ENCODE measurements at places on chromosomes 2 and 18.

DNA sequence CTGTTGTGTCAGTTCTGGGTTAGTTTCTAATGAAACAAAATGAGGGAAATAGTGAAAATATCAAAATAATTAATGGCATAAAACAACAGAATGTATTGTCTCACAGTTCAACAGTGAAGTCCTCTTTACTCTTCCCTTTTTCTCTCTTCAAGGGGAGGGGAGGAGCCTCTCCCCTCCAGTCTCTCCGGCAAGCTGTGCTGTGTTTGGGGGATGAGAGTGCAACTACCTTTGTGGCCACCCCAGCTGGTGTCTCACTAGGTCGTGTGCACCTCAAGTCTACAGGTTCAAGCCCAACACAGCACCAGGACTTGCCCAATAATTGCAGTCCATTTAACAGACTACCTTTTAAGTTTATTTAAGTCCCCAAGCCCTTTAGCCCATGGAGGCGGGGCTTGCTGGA is 271.7 kb upstream of the DOK6 start:
- no peak for DNase-seq

- no peak for DNase-seq
Observed at GRCh38 chr2:3009005-3009404, 368.6 kb downstream of the EIPR1 start.

DNA sequence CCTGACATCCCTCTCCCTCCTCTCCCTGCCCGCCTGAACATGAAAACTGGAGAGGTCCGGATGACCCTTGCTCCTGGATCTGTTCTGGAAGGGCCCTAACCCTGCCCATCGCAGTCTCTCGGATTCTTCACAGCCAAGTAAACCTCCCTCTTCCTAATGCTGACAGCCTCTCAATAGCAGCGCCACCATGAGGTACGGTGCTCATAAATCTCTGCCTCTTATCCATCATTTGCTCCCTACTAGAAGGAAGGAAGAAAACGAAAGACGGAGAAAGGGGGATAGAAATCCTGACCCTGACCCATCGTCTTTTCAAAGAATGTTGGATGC is 257.9 kb downstream of the BCL11A start:
- DNase-seq, result no peak

DNA sequence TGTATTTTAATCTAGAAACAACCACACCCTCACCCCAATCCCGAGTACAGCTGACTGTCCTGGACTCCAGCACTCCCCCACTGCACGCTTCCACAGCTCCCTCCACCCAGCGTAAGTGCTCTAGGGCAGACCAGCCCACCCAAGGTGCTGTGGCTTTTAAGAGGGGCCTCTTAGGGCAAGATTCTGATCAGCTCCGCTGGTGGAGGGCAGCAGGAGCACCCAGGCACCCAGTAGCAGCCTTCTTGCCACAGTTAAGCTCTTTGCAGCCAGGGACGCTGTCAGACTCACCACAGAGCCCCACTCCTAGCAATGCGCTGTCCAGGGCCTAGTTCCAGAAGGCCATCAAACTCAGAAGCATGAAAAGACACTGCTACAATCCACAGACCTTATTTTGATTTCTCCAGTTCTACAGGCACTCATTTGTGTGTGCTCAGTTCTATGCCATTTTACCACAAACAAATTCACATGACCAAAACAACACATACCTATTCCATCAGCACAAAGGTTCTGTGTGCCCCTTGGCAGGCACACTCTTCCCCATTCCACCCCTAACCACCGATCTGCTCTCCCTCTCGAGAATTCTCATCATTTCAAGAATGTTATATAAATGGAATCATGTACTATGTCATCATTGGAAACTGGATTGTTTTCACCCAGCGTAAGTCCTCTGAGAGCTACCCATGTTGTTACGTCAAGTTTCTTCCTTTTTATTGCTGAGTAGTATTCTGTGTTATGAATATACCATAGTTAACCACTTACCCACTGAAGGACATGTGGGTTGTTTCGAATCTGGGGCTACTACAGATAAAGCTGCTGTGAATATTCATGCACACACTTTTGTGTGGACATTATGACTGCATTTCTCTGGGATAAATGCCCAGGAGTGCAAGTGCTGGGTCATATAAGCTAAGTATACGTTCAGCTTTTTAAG is 40.4 kb downstream of the PTPN2 start:
- DNase-seq, result no peak

DNA sequence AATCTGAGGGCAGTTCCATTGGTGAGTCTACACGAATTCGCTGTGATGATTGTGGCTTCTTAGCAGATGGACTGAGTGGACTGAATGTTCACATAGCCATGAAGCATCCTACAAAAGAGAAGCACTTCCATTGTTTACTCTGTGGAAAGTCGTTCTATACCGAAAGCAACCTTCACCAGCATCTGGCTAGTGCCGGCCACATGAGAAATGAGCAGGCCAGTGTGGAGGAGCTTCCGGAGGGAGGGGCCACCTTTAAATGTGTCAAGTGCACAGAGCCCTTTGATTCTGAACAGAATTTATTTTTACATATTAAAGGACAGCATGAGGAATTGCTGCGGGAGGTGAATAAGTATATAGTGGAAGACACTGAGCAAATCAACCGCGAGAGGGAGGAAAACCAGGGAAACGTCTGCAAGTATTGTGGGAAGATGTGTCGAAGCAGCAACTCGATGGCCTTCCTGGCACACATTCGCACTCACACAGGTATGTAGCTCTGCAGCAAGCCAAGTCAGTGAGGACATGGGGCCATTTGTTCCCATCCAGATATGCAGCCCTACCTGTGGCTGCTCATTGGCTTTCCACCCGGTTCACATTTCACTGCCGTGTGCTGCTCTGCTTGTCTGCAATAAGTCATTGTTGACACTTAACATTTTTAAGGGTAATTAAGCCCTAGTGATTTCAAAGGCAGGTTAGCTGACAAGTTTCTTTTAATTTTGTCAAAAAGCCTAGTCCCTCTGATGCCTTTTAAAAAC is 37.7 kb downstream of the ZNF407 start:
- no peak for DNase-seq

- DNase-seq, result no peak
Observed at GRCh38 chr2:85444629-85445172, 26.2 kb downstream of the SH2D6 start.

DNA sequence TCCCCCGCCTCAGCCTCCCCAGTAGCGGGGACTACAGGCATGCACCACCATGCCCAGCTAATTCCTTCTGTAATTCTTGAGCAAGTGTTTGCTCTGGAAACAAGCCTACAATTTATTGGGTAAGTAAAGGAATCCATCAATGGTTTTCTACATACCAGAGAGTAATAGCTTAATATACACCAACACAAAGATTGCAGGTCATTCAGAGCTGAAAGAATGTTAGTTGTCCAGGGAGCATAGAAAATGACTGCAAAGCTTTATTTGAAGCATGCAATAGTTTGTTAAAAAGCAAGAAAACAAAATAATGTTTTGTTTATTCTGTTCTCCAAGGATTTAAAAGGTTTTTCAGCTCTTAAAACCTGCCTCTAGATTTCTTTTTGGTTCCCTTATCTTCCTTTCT is 5.6 kb downstream of the IDH1 start:
- no peak for DNase-seq

DNA sequence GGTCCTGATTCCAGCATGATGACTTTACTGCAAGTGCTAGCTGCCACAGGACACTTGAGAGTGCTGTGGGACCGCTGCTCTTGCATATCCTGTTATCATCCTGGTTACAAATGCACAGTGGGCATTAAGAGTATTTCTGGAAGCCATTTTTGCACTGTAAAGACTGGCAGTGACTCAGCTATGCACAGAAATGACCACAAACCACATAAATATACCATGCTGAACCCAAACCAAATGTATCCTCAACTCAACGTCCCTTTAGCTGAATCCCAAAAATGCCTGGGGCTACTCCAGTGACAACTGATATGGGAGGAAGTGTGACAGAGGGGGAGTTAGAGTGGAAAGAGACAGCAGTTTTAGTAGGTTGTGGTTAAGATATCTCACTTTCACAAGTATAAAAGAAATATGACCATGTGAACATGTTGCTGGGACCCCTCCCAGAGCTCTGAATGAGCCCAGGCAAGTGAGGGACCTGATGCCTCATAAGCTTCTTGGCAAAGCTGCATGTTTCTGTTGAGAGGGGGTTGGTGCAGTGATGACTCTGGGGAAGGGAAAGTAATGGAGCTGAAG is 37.3 kb downstream of the RHBDD1 start:
- no peak for DNase-seq

GRCh38 chr2:98875081-98875728 is 60.8 kb downstream of the CRACDL start:
- peak; percentile 18 for DNase-seq

GRCh38 chr18:79776674-79777073 is 21.1 kb upstream of the KCNG2 start:
- no peak for DNase-seq

DNA sequence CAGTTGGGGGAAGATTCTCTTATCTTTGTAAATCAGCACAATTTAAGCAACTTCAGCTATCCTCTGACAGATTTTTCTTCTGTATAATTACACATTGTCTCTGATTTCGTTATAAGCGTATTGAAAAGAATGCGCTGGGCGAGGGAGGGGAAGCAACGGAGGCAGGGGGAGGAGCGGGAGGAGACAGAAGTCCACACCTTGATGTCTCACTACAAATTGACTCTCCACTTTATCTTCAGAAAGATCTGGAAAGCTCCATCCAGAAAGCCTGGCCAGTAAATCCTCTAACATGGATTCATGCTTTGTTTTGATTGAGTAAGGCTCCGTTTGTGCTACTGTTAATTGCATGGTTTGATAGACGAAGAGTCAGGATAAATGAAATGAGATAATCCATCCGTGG is 76.6 kb downstream of the SMIM21 start:
- DNase-seq, result no peak

DNA sequence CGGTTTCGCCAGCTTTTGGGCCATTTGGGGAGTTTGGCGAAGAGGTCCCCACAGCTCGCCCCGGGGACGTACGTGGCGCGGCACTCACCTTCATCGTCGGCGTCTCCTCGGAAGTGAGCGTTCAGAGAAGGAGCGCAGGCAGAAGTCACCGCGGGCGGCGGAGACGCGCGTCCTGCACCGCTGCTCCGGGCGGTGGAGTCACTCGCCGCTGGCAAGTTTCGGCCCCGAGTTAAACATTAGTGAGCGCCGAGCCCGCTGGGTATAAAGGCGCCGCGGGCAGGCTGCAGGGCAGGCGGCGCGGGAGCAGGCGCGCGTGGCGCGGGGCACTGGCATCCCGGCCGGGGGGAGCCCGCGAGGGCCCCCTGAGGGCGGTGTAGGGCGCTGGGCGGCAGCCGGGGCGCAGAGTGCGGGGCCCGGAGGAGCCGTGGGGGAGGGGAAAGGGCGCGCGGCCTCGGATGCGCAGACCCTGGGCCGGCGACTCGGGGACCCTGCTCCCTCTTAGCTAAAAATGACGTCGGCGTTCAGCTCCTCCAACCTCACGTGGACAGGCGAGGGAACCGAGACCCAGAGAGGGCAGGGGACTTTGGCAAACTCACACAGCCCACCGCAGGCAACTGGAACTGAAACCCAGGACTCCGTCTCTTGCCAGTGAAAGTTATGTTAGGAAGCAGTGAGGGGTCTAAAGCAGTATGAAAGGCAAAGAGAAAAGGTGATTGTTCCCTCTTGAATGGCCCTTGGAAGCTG is at the start of gene DPP4:
DPP4 (minus strand) TSS at position 328 of the 744 bp plus-strand sequence; CDS start at position 94, 234 bp downstream.
- no peak for DNase-seq

GRCh38 chr2:225468131-225468530 is 68.6 kb downstream of the NYAP2 start:
- no peak for DNase-seq

DNA sequence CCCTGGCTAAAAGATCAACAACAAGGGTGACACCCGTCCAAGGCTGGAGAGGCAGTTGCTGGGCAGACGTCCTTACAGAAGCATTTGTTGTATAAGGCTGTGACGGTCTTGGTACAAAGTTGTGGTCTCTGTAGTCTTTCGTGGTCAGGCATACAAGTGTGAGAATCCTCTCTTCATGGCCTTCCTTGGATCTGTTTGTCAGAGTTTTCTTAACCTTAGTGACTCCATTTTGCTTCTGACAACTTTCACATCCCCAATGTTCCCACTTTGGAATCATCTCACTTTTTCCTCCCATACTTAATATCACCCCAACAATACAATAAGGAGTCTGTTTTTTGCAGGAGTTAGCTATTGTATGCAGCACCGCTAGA is 72.7 kb upstream of the ZCCHC2 start:
- DNase-seq, result no peak

DNA sequence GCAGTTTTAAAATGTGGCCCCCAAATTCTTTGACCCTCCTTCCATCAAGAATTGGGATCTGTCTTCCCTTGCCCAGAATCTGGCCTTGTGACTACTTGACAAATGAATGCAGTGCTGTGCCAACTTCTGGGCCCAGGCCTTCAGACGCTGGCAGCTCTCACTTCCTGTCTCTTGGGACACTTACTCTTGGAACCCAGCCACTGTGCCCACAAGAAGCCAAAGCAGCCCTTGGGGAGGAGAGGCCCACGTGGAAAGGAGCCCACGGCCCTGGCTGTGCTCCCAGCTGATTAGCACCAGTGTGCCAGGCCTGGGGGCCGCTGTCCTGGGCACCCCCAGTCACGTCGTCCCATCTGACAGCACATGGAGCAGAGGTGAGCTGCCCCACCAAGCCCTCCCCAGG is 56.6 kb downstream of the RPL37A start:
- peak; percentile 43 for DNase-seq

DNA sequence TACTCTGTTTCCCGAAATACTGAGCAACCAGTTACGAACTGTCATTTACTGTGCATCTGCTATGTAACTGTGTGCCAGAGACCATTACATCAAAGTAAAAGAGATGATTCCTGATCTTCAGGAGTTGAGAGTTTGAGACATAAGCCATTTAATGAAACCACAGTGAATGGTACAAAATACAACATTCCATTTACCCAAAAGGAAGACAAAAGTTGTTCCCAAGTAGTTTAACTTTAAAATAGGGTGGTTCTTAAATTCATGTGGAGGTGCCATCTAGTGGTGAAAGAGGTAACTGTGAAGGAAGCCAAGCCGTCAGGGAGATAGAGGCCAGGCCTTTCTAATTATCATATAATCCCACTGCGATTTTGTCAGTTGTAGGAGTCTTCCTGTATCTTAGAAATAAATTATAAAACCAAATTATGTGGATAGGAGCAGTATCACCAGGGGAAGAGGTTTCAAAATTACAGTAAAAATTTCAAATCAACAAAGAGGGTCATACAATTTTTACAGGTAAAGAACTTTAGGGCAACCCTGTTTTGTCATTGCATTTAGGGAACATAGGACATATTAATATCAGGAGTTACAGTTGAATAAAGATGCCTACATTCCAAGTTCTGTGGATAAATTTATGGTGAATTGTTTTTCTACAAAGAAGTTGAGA is 67.7 kb downstream of the EPAS1 start:
- DNase-seq, result peak; percentile 63

GRCh38 chr2:39568561-39569006 is 97.1 kb upstream of the TMEM178A start:
- DNase-seq, result no peak
